ENCODE measurements at places on chromosomes 6 and 20.

- DNase-seq, result no peak
These were observed 7.4 kb downstream of the ITPR3 start for GRCh38 chr6:33628401-33628964.

GRCh38 chr6:33490621-33491020 lies 36.2 kb downstream of the ZBTB9 start:
- DNase-seq, result no peak

GRCh38 chr6:147103694-147104093 lies 100.5 kb upstream of the STXBP5 start:
- DNase-seq, result no peak

- DNase-seq, result no peak
These were observed 40.5 kb downstream of the MCM8 start for GRCh38 chr20:5990946-5991345.

GRCh38 chr20:4130404-4131189 lies 115.2 kb upstream of the RNF24 start:
- peak; percentile 55 for DNase-seq

DNA sequence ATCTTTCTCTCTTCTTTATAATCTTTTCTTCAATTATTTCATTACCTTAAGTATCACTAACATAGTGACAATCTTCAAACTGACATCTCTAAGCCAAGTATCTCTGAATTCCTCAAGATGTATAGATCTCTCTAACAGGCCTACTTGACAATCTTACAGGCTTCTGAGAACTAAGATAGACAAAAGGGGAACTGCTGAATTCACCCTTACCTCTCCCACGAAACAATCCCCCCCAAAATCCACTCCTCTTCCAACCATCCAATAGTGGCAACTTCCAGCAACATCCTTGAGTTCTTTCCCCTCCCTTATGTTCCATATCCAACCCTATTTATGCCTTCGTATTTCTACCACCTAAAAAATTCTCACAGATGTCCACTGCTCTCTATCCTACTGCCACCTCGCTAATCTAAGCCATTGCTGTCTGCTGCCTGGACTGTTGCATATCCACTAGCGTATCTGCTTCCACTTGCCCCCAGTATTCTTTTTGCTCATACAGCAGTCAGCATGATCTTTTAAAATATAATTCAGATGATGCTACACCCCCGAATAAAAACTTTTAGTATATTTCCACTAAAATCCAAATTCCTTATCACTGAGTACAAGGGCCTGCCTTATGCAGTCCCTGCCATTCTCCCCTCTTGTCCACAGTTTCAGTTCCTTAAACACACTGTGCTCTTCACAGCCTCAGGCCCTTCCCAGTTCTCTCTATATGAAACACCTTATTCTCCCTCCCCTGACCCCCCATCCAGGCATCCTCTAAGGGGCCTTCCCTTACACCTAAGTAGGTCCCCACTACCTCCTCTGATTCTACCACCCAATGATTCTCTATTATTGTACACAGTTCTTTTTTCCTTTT lies 8.0 kb downstream of the REPS1 start:
- DNase-seq, result no peak

DNA sequence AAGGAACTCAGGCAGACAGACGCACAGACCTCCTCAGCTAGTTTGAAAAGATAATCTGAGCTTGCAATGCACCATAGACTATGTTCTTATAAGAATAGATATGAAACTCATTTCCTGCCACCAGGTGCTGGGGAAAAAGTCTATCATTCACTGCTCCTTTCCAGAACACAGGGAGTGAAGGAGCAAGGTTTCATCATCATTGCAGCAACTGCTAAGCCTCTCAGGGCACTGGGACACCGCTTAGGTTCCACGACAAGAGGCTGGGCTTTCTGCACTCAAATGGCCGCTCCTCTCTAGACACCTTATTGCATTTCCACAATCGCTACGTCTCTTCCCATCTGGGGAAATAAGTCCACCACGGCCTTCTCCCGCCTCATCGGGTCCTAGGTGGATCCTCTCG lies 418.5 kb upstream of the JARID2 start:
- no peak for DNase-seq

DNA sequence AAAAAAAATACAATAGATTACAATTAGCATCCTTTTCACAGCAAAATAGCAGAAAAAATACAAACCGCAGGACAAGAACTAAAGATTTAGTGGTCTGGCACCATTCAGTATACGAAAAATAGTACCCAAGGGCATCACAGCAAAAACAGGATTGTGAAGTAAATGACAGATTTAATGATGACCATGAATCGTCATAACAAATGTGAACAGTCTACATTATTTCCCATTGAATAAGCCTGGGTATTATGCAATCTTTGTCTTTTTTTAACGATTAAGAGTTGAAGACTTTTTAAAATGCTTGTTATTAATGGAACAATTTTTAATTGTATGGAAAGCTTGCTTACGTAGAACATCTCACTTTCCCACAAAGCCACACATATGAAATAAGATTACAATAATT lies 432.8 kb downstream of the PKHD1 start:
- DNase-seq, result no peak

DNA sequence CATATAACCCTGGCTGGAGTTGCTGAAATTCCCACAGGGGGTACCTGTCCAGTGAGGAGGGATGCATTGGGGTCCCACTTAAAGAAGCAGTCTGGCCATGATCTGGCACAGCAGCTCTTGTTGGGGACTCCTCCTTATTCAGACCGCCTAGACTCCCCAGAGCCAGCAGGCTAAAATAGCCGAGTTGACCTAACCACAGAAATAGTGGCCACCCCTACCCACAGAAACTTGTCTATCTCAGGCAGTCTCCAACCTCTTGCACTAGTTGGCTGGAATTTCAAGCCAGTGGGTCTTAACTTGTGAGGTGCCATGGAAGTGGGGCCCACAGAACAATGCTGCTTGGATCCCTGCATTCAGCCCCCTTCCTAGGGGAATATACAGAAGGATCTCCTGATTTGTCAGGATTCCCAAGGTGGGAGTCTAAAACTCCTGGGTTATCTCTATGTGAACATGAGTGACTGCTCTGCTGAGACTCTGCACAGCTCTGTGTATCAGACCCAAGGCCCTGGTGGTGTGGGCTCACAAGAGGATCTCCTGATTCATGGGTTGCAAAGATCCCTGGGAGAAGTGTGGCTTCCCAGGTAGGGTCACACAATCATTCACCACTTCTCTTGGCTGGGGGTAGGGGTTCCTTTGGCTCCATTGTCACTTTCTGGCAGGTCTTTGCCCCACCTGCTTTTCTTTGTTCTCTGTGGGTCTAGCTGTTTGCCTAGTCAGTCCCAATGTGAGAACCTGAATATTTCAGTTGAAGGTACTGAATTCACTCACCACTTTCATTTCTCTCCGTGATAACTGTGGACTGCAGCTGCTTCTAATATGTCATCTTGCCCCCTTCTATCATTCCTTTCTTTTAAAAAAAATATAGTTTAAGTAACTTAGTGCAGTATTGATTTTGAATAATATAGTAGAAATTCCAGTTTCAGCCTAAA lies 65.5 kb upstream of the CLVS2 start:
- DNase-seq, result no peak

- no peak for DNase-seq
These were observed 176.6 kb upstream of the PTPRK start for GRCh38 chr6:128696691-128697689.

GRCh38 chr20:39398656-39399055 lies 436.5 kb downstream of the DHX35 start:
- no peak for DNase-seq

DNA sequence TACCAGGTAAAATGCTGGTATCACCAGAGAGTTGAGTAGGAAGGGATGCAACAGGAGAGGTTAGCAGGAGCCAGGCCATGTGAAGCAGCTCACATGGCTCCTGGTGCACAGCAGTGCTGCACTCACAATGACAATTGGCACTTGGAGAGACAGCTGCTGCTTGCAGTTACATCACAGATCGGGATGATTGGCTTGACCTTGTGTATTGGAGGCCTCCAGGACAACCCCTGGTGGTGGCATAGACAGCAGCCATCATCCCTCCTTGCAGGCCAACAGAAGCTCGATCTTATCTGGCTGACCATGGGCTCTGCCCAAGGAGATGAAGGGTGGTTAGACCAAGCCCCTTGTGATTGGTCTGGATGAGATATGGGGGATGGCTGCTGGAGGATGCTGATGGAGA lies 73.0 kb downstream of the EYA2 start:
- DNase-seq, result no peak

- DNase-seq, result no peak
These were observed at the start of gene SGK2 for GRCh38 chr20:43558412-43559146. TSS of gene SGK2 (plus strand) at chr20:43559027. CDS start at chr20:43566496, 7,469 bp downstream.

- DNase-seq, result no peak
These were observed 45.4 kb downstream of the SLC24A3 start for GRCh38 chr20:19257865-19258264.

GRCh38 chr20:47453167-47453782 lies 48.4 kb upstream of the NCOA3 start:
- DNase-seq, result peak; percentile 47

- DNase-seq, result no peak
These were observed 579 bp upstream of the BPHL start for GRCh38 chr6:3117912-3118352.

- DNase-seq, result peak; percentile 12
These were observed 34.9 kb downstream of the RNF24 start for GRCh38 chr20:3980260-3981131.

DNA sequence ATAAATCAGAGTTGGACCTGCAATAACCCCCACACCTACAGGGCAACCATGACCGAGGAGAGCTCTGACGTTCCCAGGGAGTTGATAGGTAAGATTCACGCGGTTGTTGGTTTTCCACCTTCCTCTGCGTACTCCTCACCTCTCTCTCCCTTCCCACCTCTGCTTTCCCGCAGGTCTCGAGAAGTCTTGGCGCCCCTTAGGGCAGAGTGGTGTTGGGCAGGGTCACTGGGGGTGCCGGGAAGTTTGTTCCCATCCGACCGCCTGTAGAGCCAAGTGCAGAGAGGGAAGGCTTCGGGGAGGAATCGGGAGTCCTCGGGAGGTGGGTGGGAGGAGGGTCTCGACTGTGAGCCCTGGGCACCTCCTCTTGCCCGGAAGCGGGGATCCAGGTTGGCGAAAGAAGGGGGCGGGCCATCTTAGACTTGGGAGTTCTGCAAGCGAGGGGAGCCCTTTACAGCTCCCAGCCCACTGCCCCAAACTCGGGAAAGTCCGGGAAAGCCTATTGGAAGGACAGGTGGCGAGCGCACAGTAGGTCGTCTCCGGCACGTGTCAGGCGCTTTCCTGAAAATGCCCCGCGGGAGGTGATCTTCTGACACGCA lies 672 bp downstream of the CARMIL1 start:
- DNase-seq, result no peak

DNA sequence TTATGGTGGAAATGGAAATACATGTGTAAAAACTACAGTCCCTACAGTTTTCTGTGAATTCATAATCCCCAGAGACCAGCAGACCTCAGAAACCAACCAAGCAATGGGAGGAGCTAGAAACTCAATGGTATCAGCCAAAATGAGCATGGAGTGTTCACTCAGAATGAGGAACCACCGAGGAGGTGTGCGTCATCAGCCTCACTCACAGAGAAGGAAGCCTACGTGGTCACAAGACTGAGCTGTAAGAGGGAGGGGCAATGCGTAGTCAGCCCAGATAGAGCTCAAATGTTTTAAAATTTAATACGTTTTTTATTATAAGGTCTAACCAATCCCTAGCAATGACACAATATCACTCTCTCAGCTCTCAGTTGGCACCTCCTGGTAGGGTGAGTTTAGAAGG lies 17.4 kb downstream of the MYLK4 start:
- DNase-seq, result peak; percentile 36

DNA sequence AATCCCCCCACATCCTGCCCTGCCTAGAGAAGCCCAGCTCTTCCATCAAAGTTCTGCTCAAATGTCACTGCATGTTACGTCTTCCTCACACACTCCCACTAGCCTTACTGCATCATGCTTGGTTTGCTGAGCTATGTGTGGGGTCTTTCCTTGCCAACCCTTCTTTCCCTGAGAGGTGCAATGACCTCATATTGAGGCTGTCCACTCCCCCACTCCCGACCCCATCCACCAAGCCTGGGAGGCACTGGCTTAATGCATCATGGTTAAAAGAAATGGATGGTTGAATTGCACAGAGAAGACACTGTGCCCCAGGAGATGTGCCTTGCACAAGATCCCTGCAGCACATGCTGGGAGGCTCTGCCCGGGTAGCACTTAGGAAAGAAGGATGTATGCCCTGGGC lies 7.7 kb upstream of the IRF4 start:
- DNase-seq, result no peak

- DNase-seq, result no peak
These were observed 335.6 kb upstream of the BTBD3 start for GRCh38 chr20:11582060-11582459.

DNA sequence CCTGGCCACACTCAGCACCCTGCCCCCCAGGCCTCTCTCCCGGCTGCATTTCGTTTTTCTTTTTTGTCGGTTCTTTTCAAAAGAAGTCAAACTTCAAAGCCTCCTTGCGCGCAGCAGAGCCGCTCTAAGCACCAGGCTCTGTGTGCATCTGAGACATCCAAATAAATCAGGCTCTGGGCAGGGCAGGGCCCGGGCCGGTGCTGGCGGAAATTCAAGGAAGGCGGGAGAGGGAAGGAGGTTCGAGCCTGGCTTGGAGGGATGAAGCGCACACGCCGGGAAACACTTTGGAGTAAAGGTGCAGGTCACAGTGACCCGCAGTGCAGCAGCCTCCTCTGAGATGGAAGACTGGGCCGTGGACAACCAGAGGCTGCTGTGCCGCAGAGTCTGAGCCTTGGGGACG lies 5.8 kb downstream of the GATA5 start:
- no peak for DNase-seq
